ENCODE measurements at places on chromosomes 6 and 20.
A peak's percentile ranks its signal among the peaks of the same experiment; 100 is the strongest.

GRCh38 chr6:53373638-53374037 is 24.9 kb upstream of the ELOVL5 start:
- DNase-seq: no peak

- no peak for DNase-seq
Observed at GRCh38 chr20:44445742-44446710, 29.6 kb upstream of the TTPAL start.

DNA sequence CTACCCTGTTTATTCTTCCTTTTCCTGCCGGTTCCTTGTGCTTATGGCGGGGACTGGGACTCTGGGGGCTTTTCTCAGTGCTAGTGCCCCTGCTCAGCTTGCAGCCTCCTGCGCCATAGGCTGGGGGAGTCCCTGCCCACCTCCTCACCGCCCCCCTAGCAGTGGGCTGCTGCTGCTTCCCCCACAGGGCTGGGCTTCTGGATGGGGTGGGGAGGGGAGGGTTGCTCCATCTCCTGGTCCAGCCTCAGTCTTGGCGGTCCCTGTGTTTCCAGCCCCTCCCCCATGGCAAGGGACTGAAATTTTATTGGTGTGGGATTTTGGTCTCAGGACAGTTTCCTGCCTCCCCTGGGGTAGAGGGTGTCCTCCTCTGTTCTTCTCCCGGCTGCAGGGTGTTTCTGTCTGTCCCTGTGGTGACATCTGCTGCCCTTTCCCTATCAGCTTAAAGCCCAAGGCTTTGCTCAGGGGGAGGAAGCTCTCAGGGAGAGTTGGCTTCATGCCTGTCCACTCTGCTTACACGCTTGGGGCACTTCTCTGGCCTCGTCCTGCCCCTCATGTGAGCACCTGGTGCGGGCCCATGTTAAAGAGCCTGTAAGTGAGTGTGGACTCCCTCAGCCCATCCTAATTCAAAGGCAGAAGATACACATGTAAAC is 100.6 kb downstream of the HIVEP1 start:
- DNase-seq: no peak

GRCh38 chr6:54236984-54237383 is 71.3 kb upstream of the TINAG start:
- no peak for DNase-seq

GRCh38 chr6:106849120-106849519 is 125.4 kb downstream of the CD24 start:
- no peak for DNase-seq

DNA sequence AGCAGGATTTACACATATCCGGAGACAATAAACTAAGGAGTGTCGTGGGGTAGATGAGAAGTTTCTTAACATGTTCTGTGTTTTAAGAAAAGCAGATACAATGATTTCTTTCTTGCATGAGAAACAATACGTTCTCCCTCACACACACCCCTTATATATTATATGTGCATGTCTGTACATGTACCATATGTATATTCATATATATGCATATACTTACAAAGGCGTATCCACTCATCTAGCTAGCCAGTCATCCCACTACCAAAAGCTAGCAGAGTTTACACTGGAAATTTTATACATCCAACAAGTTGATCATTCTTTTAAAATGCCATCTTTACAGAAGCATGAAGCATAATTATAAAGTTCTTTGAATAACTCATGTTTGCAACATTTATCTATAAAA is 14.9 kb downstream of the ARG1 start:
- no peak for DNase-seq

- peak; percentile 82 for DNase-seq
Observed at GRCh38 chr6:37131104-37131959, 38.6 kb upstream of the PIM1 start.

- DNase-seq: no peak
Observed at GRCh38 chr6:83474309-83474708, 38.0 kb upstream of the PRSS35 start.

- DNase-seq: no peak
Observed at GRCh38 chr6:157329829-157330228, 6.5 kb upstream of the TMEM242 start.

DNA sequence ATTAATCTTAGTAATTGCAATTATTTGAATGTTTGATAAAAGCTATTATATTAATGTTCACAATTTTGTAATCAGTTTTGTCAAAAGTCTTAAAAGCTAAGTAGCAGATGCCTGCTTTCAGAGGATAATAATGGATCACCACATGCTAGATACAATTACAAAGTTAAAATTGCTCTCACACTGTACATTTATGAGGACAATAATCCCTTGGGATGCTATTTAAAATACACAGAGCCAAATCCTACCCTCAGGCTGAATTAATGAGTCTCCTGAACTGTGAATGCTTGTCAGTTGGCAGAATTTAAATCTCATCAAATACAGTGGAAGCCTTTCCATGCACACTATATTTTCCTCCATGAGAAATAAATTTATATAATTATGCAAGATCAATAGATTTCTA is 153.3 kb upstream of the SYNCRIP start:
- DNase-seq: peak; percentile 35

GRCh38 chr6:95578106-95578410 is 723 bp downstream of the MANEA start:
- no peak for DNase-seq

DNA sequence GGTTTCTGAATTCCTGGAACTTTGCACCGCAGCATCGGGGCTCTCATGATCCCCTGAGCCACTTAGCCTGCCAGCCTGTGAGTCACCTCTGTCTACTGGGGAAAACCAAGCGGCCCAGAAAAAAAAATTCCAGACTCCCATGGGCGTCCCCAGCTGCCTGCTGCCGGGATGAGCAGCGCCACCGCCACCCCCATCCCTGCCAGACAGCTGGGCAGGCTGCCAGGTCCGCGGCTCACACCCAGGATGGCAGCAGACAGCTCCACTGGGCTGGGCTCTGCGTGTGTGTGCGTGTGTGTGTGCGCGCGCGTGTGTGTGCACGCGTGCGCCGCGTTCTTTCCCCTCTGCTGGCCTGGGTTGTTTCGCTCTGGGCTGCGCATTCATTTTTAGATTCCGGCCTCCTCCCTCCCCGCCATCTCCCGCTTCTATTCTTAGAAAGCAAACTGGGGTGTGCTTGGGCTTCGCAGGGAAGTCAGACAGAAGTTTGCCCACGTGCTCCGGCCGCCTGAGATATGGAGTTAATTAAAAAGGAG is 38.9 kb upstream of the PMEPA1 start:
- DNase-seq: peak; percentile 84

GRCh38 chr20:23260181-23260840 is 90.3 kb upstream of the NXT1 start:
- DNase-seq: no peak

- DNase-seq: peak; percentile 96
Observed at GRCh38 chr20:40502576-40502975, 186.5 kb downstream of the MAFB start.

DNA sequence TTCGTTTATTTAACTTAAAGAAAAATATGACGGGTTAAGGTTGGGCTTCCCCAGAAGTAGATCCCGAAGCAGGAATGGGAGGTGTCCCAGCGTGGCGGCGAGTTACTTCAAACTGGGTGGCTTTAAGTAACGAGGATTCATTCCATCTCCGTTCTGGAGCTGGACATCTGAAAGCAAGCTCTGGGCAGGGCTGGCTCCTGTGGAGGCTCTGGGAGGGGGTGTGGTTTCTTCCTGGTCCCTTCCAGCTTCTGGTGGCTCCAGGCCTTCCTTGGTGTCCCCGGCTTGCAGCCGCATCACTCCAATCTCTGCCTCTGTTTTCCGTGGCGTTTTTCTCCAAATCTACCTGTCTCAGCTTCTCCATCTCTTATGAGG is 47.3 kb upstream of the BHLHE23 start:
- no peak for DNase-seq

- no peak for DNase-seq
Observed at GRCh38 chr6:140018588-140018987, 644.1 kb upstream of the CITED2 start.

DNA sequence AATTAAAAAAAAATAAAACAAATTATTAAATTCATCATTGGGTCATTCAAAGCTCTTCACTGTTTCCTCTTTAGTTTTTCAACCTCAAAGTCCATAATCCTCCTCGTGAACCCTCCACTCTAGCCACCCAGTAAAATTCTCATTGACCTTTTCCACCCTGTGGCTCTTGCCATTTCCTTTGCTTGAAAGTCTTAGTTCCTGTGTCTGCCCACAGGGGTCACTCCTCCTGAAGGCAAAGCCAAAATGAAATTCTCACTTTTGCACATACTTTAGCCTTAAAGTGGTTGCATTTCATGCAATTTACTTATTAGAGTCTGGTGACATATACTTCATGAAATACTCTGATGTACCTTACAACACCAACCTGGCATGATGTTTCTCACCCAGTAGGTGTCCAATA is 263.7 kb downstream of the BMP2 start:
- no peak for DNase-seq

GRCh38 chr6:139249395-139249794 is 42.4 kb downstream of the TXLNB start:
- no peak for DNase-seq

DNA sequence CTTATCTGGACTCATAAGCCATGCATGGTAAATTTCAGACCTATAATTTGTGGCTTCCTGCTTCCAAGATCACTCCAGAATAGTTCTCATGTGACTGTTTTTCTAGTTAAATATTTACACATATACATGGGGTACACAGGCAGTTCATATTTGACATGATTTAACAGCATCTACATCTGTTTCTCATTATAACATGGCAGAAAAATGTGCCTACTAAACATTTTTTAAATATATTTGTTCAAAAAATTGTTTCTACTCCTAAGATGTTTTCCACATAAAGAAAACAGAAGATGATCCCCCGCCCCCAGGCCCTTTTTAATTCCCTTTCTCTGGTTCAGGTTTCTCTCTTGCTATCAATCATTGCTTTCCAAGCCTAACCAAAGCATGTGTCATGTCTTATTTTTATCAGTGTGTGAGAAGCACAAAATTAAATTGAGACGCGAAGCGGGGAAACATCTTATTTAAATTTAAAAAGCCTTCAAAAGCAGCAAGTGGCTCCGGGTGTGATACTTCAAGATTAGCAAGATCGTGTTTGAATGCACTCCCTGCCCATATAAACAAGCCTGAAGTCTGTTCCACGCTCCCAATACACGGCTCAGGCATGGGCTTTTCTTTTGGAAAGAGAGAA is 37.3 kb downstream of the IPCEF1 start:
- peak; percentile 79 for DNase-seq

- DNase-seq: no peak
Observed at GRCh38 chr6:39416026-39416425, 93.5 kb upstream of the KCNK16 start.

GRCh38 chr6:40456390-40457013 is 130.7 kb downstream of the LRFN2 start:
- DNase-seq: no peak

GRCh38 chr6:145733810-145734209 is 1.5 kb downstream of the EPM2A start:
- peak; percentile 74 for DNase-seq
